ENCODE measurements at places on chromosomes 13 and 19. TPM values are rescaled to one million over a fixed set of nuclear protein-coding genes. Genes with fewer than 3 reads are reported as not detected.

TSSK6 gene
- total RNA-seq: 0.98 TPM

CDC37 gene
- 112 TPM for total RNA-seq

ATP12A gene
- total RNA-seq: not detected

FGF14 gene
- 3.4 TPM for total RNA-seq

CAPN12 gene
- 9.6 TPM for total RNA-seq

ZFP28 gene
- total RNA-seq: 7.1 TPM

EPS8L1 gene
- total RNA-seq: 180 TPM

ZNF699 gene
- 11.0 TPM for total RNA-seq

CEACAM4 gene
- total RNA-seq: not detected

NKG7 gene
- 3.4 TPM for total RNA-seq

CGB3 gene
- total RNA-seq: not detected

PRPF31 gene
- total RNA-seq: 44.4 TPM

USPL1 gene
- 18.4 TPM for total RNA-seq

PHLDB3 gene
- 24.3 TPM for total RNA-seq

CYSLTR2 gene
- total RNA-seq: 0.49 TPM

COG6 gene
- total RNA-seq: 15.2 TPM

ZNF627 gene
- total RNA-seq: 7.1 TPM

ZNF285 gene
- total RNA-seq: 0.98 TPM

HIF3A gene
- total RNA-seq: 155 TPM
